Jurkat, Clone E6-1 (cell line): ENCODE measurements at places on chromosomes 6 and 20.

- DNase-seq, result no peak
Measured at GRCh38 chr20:50815162-50815989, 20.5 kb downstream of the BCAS4 start.

DNA sequence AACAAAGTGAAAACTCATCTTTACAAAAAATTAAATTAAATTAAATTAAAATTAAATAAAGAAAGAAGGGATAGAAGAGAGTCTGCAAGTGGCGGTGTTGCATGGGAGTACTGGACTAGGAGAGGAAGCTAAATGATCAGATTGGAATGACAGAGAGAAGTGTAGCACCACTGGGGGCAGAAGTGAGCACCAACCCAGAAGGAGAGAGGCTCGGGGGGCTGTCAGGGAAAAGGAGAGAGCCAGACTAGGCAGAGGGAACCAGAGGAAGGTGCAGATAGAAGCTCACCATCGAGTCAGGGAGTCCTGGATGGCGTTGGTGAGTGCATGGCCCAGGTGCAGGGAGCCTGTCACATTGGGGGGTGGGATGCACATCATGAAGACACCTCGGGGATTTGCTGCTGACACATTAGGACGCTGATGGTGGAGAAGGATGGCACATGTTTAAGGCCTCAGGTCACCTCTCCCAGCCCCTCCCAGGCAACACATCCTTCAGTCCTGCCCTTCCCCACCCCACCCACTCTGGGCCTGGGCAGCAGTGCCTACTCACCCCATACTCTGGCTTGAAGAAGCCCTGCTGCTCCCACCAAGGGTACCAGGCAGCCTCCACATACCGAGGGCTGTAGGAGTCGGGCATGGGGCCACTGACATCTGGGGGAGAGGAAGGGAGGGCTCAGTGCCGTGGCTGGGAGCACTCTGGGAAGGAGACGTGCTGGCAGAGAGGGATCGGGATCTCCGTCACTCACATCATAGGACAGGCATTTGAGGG lies 4.0 kb downstream of the VARS1 start:
- no peak for DNase-seq

- no peak for DNase-seq
Measured at GRCh38 chr20:6008254-6008653, 45.6 kb downstream of the LRRN4 start.

GRCh38 chr6:84517741-84518530 lies 246.5 kb downstream of the TBX18 start:
- no peak for DNase-seq

DNA sequence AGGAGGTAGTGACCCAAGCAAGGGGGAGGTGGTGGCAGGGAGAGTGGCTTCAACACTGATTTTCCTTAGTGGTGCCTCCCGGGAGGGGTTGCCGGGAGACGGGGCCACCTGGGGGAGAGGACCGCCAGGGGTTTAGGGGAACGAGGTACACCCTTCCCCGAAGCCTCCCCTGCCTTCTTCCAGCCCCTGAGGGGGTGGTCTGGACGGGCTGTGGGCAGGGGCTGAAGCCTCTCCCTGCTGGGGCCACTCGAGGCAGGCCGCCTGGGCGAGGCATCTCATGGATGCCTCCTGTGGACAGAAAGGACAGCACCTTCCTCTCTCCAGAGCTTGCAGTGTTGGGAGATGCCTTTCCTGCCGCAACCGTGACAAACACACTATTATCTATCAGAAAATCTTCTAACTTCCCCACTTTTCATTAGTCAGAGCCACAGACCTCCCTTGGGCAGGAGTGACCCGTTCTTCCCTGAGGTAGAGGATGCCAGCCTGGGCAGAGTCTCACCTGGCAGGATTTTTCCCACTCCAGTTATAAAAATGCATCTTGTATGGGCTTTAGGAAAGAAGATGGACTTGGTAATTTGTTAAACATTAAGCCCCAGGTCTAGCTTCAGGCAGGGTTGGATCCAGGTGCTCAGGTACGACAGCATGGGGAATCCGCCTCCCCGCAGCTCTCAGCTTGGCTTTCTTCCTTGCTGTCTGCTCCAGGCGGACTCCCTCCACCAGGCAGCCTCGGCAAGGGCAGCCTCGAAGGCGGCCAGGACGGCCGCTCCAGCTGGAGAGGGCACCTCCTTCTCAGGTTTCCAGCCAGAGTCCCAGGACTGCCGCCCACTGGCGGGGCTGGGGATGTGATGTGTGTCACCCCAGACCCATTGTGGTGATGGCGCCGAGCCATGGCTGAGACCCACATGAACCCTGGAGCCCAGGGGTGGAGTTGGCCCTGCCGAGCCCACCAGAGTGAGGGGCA lies 11.0 kb downstream of the HRH3 start:
- DNase-seq, result no peak

DNA sequence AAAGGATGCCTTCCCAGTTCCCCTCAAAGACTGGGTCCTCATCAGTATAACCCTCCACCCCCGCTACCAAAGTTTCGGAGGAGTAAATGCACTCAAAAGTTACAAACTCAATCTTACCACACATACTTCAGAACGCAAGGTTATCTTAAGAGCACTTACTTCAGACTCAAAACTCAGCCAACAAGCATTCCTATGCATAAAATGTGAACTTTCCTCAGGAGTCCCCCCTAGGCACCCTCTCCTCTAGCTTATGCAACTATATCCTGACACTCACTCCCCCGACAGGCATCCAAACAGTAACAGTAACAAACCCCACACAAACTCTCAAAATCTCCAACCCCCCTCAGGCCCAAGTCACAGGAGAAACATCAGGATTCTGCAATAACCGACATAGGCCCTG lies 11.1 kb upstream of the ADTRP start:
- DNase-seq, result no peak

GRCh38 chr6:70507161-70507560 lies 59.6 kb upstream of the SDHAF4 start:
- no peak for DNase-seq
